GM19239 (cell line): ENCODE measurements at places on chromosomes 2 and 18.

GRCh38 chr2:239142806-239143205 is 258.0 kb downstream of the HDAC4 start:
- DNase-seq = no peak

- no peak for DNase-seq
Observed at GRCh38 chr18:79601234-79601633, 78.4 kb upstream of the CTDP1 start.

DNA sequence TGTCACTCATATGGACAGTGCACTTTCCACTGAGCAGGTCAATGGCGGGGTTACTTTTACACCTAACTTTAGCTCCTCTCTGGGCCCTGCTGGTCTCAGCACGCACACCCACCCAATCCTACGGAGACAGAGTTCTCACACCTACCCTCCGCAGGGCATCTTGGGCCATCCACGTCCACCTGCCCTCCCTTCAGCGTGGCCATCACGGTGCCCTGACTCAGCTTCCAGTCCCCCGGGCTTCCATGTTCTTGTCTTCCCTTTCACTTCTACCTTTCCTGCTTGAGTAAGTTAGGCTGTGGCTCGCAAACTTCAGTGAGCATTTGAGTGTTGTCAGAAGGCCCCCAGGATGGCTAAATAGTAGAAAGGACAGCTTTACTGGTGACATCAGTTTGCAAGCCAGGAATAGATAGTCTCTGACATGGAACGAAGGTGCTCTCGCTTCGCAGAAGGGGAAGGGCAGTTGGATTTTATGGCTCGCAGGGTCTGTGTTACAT is 232.4 kb downstream of the SEPTIN10 start:
- DNase-seq = no peak

- DNase-seq = no peak
Observed at GRCh38 chr18:52422985-52423601, 83.1 kb downstream of the DCC start.

DNA sequence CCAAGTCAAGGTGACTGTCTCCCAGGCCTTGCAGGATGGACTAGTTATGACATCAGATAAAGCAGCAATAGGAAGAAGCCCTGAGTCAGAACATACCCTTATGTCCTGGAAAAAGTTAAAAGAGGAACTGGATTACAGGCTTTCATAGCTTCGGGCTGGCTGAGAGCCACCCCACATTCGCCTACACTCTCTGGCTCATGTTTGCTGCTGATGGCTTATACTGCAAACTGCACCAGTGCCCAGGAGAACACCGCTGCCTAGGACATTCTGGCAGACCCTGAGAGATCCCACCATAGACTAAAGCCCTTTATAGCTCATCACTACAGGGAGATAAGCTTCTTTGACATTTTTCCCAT is 20.3 kb downstream of the SLC8A1 start:
- DNase-seq = no peak

DNA sequence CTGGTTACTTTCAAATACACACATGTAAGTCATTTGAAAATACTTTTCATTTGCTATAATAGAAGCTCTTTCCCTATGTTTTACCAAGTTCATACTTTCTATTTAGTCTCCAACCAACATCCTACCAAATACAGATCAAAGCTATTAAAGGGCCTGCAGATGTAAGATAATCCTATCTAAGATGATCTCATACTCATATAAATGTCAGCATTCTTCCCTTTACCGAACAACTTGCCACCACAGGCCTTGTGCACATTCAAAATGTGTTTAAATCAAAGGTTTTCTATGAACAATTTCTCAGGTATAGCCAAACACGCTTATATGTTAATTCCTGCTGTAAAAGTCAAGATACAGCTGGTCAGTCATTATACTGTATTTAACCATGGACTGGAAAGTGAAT is 23.3 kb downstream of the KCTD18 start:
- no peak for DNase-seq

GRCh38 chr2:14240868-14241267 is 391.6 kb upstream of the LRATD1 start:
- DNase-seq = no peak

- DNase-seq = no peak
Observed at GRCh38 chr2:78540255-78540654, 485.2 kb upstream of the REG3G start.

- DNase-seq = no peak
Observed at GRCh38 chr18:69887256-69887655, 60.4 kb downstream of the CD226 start.

- no peak for DNase-seq
Observed at GRCh38 chr18:8197499-8197898, 411.7 kb upstream of the RAB12 start.

DNA sequence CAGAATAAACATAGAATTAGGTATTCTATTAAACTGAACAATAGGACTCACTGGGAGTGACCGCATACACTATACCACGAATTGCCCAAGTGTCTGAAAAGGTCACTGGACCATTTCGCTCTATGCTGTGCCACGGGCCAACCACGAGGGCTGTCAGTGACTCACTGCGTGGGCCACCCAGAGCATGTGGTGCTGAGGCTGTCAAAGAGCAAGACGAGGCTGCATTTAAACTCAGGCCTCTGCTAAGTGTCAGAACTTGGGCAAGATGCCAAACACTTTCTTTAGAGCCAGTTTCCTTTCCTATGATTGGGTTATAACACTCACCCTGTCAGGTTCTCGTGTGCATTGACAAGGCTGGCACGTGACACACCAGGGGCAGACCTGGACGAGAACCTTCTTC is 97.5 kb downstream of the SH3YL1 start:
- no peak for DNase-seq

DNA sequence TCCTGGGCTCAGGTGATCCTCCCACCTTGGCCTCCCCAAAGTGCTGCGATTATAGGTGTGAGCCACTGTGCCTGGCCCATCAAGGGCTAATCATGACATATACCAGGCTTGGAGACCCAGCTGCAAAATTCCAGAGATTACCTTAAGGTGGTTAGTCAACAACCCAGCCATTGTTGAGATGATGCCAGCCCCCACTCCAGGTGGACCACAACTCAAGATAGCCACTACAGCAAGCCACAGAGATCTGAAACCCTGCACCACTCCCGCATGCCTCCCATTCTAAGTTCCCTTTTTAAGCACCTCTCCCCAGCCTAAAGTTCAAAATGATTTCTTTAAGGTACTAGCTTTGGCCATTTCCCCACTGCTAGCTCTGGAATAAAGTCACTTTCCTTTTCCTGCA is 4.6 kb upstream of the CLK1 start:
- no peak for DNase-seq

DNA sequence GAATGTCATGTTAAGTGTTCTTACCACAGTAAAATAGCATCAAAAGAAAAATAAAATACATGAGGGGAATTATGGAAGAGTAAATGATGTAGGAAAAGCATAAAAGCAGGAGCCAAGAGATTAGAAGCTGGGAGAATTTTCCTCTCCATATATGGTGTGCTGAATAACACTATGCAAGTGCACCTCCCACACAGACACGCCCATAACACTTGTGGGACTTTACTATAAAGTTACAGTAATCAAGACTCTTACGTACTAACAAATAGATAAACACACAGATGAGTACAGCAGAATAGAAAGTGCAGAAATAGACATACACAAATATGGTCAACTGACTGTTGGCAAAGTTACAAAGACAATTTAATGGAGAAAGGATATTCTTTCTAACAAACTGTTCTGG is 16.0 kb upstream of the SPHKAP start:
- no peak for DNase-seq

DNA sequence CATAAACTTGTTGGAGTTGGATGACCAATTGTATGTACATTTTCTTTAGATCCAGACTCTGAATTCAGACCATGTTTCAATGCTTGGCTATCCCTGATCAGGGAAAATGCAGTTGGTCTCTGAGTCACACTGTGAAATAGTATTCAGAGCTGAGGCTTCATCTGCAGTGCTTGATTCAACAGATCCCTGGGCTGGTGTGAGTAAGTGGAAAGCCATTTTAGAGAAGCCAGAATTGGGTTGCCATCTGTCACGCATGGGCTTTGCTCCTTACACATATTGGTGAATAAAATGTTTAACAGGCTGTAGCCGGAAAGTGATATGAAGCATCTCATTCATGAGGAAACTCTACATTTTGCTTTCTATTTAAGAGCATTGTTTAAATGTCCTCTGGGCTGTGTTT is 50.0 kb upstream of the ACYP2 start:
- no peak for DNase-seq

GRCh38 chr2:211181626-211182025 is 625.2 kb downstream of the CPS1 start:
- no peak for DNase-seq

- no peak for DNase-seq
Observed at GRCh38 chr2:235951982-235952381, 216.2 kb downstream of the GBX2 start.

DNA sequence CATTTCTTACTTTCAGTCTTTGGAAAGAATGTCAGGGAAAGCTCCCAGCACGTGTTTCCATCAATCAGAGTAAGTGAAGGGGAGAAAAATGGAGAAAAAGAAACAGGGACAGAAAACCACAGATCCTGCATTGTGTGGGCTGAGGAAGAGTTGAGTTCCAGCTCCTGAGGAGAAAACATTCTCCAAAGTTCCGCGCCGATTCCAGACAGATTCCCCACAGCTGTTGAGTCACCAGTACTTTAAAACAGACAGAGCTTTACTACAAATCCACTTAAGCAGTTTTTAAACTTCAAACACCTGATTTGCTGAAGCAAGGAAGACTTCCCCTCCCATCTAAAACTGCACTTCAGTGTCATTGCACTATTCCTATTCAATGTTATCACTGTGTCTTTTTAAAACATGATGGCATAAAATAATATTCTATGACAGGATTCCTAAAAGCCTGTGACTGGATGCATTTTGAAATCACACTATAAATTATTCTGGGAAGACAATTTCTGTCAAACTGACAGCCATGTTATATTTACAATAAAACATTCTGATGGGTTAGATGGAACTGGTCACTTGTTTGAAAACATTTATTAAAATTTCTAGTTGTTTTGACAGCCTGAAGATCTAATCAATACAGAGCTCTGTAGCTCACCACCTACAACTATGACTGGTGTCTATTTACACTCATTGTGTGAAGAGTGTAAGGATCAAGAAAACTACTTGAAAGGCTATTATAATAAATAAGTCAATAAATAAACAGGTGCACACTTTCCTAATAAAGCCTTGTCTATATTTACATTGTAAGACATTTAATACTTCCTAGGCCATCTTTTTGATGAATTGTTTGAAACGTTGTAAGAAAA is 40.9 kb downstream of the TCF4 start:
- DNase-seq = no peak

- DNase-seq = no peak
Observed at GRCh38 chr2:12008425-12009061, 262.1 kb downstream of the LPIN1 start.

GRCh38 chr2:62727876-62728566 is 22.5 kb downstream of the EHBP1 start:
- DNase-seq = no peak
